ENCODE measurements at places on chromosomes 2 and 18.
A peak's percentile ranks its signal among the peaks of the same experiment; 100 is the strongest.

DNA sequence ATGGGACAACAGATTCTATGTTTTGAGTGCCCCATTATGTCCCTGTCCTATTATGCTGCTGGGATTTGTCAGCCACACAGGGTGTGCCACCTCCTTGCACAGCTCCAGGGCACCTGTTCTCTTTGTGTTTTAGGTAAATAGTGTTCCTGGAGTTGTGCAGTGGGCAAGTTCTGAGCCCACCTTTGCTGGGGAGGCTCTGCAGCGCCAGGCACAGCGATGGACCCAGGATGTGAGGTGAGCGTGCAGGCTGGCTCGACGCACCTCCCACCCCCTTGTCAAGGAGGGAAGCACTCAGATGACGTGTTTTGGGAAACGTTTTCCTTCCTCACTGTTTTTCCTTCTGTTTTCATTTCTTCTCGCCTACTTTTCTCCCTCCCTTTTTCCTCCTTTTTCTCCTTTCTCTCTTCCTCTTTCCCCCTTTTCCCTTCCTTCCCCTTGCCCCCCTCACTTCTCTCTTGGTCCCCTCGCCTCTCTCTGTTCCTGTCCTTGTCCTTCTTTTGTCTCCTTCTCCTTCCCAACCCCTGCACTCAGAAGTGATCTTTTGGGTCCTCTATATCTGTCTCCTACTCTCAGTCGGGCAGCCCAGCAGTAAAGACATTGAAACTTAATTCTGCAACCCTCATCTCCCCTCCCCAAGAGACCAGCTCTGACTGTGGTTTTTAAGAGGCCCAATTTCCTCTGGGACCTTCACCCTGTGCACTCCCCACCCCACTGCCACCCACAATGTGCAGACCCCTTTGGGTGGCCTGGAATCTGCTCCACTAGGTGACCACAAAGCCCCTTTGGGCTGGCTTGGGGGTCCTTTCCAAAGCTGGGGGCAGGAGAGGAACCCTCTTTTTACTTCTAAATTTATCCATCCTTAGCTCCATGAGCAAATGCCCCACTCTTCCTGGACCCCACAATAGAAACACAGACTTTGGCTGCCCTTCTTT lies 104.0 kb downstream of the MCFD2 start:
- DNase-seq, result no peak

GRCh38 chr2:205495819-205496218 lies 186.5 kb upstream of the NRP2 start:
- DNase-seq, result no peak

DNA sequence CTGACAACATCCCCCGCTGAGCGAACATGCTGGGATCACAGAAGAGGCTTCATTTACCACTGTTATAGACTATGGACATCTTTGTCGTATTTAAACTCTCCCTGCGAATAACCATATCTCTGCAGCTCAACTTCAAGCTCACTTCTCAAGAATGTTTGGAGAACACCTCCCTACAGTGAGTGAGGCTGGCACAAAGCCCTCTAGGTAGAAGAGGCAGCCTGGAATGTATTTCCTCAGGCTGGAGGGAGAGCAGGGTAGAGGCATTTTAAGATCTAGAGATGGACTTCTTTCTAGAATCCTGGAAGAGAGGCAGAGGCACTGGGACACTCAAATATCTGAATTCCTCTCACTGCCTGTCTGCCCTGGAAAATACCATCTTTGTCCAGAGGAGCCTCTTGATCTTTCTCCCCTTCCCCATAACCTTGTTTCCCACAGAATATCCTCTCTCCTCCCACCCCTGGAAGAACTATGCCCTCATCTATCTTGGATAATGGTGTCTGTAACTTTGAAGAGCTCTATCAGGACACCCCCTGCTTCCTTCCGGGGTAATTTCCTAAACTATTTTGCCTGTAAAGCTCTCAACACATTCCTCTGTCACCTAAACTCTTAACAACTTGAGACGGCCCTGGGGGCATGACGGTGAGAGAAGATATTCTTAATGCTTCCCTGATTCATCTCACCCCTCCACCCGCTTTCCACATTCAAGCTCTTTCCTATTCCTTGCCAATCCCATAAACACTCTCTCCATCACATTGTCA lies 2.4 kb upstream of the ANTXR1 start:
- no peak for DNase-seq

GRCh38 chr2:215722125-215722524 lies 286.3 kb upstream of the FN1 start:
- DNase-seq, result no peak

DNA sequence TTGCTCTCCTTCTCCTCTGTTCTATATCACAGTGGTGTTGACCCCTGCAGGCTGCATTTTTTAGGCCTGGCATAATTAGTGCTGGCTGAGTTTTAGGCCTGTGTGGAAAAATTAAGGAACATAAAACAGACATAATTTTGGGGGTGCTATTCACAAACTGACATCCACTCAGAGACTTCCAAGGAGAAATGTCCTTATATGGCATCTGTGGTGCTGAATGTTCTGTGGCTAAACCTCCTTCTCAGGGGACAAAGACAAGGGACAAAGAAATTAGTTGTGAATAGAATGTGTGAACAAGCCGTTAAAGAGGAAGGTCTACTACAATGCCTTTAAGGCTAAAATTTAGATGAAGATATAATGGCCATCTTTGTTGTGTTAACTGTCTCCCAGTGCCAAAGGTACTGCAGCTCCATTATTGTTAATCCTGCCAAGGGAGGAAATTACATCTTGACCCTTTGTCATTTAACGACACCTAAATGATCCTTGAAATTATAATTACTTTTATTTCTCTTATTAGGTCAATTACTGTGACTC lies 870.0 kb upstream of the CHAC2 start:
- no peak for DNase-seq

- no peak for DNase-seq
These were observed 949 bp upstream of the MYL12B start for GRCh38 chr18:3260995-3261372.

GRCh38 chr2:8622199-8622911 lies 59.5 kb upstream of the ID2 start:
- DNase-seq, result no peak

DNA sequence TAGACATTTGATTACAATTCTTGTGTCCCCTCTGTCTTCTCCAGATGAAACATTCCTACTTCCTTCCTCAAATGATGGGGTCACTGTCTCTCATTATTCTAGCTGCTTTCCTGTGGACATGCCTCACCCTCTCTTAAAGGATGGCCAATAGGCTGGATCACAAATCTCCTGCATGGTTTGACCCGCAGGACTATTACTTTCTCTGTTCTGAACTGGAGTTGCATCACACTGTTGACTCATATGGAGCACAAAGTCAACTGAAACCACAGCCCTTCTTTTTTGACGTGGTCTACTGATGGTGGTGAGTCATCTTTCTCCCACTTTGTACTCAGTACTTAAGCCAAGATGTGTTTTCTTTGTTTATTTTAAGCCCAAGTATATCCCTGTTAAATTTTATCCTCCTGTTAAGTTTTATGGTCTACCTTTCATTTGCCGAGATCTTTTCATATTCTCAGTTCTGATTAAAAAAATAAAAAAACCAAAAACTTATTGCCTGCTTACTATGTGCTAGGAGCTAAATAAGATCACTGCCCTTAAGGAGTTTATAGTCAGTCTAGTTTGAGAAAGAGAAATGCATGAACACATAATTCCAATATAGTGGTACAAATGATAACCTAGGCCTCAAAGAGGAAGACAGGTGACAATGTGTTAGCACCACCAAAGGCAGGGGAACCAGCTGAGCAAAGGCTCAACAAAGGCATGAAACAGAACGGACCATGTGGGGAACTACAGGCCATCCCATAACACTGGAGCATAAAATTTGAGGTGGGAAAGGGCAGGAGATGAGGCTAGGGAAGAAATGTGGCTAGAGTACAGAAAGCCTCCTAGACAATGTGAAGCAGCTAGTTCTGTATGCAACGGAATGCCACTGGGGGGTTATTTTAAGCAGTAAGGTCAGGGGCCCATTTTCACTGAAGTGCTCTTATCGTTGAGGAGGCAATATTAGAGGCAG lies 67.6 kb upstream of the ZFP36L2 start:
- peak; percentile 42 for DNase-seq
